Activated CD4-positive, alpha-beta T cell treated with anti-CD3 and anti-CD28 coated beads for 4 hours (primary cell): ENCODE measurements at places on chromosomes 1 and 21.

DNA sequence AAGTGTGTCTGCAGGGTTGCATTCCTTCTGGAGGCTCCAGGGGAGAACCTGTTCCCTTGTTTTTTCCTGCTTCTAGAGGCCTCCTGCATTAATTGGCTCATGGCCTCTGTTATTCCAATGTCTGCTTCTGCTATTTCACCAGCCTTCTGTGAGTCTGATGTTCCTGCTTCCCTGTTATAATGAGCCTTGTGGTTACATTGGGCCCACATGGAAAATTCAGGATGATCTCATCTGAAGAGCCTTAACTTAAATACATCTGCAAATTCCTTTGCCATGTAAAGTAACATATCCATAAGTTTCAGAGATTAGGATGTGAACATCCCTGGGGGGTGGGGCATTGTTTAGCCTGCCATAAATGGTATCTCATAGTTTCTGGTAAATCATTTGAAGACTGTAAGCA, 181.1 kb downstream of the RWDD3 start:
- no peak for DNase-seq

DNA sequence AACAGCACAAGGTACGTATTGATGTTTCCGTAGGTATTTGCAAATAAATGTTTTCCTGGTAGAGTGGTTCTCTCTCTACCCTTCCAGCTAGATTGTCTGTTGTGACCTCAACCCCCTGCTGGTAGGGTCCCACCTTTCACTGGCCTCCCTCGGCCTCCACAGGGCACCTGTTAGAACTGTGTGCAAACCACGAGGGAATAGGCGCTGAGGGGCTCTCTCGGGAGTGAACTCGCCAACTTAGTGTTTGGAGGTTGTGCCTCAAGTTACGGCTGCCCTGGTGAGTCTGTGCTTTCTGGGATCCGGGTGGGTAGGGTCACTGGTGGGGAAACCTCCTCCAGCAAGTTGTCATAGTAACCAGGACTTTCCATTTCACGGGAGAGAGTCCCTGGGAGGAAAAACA, 204.7 kb upstream of the EDN2 start:
- DNase-seq = no peak

- DNase-seq = no peak
Observed at GRCh38 chr1:186104459-186104858, 270.6 kb downstream of the TPR start.

DNA sequence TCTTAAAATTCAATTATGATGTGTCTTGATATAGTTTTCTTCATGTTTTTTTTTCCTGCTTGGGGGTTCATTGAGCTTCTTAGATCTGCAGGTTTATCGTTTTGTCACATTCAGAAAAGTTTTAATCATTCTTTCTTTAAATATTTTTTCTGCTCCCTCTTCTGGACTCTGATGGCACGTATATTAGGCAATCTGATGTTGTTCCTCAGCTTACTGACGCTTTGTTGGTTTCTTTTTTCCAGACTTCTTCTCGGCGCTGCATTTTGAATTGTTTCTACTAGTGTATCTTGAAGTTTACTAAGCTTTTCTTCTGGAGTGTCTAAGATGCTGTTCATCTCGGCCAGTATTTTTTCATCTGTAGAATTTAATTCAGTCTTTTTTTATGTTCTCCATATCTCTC, 44.8 kb upstream of the FMOD start:
- no peak for DNase-seq

DNA sequence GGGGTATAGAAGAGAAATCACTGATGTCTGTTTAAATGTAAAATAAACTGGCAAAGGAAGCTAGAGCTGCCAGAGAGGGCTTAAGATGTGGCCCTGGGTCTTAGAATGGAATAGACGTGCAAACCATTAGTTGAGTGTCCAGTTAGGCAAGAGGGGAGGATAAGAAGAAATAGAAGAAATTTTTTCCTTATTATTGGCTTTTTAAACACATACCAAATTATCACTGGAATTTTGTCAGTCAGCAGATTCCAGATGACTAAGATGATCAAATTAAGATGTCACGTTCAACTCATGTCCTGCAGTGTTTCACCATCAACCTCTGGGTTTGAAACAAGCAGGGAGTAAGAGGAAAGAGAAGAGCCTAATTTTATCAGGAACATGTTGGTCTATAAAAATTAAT, 71.6 kb upstream of the C1orf21 start:
- DNase-seq = no peak

DNA sequence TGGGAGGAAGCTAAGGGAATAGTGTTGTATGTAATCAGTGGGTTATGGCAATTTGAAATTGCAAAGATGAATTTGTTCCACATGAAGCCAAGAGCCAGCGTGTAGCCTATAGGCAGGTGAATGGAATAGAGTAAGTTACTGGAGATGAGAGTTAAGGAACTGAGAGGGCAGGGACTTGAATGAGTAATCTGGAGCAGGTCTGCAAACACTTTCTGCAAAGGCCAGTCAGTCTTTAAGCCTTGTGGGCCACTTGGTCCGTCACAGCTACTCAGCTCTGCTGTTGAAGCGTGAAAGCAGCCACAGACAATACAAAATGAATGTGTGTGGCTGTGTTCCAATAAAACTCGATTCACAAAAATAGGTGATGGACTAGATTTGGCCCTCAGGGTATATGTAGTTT, 29.2 kb downstream of the SZT2 start:
- DNase-seq = no peak

GRCh38 chr1:25732821-25733220, 67.2 kb upstream of the SELENON start:
- DNase-seq = no peak

DNA sequence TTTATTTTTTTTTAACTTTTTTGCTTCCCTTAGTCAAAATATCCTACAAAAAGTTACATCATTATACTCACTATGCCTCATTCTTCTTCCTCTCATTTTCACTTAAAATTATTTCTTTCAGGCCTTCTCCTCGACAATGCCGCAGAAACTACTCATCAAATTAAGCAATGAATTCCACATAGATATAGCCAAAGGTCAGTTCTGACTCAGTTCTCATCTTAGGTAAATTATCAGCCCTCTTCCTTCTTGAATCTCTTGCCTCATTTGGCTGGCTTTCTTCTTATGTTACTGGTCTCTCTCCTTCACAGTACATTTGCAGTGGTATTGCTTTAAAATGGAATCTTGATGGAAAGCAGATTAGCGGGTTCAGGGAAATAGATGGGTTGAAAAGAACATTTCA, 260.7 kb upstream of the BRINP3 start:
- no peak for DNase-seq

- DNase-seq = no peak
Observed at GRCh38 chr1:23527366-23527765, 3.7 kb downstream of the E2F2 start.

DNA sequence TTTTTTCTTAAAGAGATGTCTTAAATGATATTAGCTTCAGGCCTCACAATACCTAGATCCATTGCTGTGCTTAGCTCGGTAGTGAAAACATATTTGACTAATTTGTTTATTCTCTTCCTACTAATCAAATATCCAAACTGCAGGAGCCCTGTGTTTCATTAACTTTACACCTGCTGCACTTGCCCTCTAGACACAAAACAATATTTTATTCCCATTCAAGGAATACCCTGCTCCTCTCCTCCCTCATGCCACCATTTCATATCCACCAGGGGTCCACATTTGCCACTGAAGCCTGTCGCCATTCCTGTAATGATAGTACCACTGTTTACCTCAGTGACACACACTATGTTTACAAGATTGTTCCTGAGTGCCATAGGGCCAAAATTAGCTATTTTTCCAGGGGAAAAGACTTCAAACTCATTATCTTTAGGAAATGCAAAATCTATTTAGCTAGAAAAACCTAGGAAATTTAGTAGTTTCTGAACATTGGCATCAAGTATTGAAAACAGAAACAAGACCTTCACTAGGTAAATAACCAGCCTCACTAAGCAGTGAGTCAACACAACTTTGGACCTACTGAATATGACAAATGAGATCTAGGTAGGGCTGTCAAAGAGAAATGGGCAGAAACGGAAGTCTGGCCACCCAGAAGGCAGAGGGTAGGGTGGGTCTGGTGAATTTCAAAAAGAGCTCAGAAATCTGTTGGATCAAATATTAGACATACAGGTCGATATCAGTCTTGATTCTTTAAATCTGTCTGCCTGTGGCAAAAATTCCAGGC, 134.6 kb upstream of the KCNK1 start:
- no peak for DNase-seq

GRCh38 chr21:39094087-39094780, 89.0 kb downstream of the PSMG1 start:
- no peak for DNase-seq

DNA sequence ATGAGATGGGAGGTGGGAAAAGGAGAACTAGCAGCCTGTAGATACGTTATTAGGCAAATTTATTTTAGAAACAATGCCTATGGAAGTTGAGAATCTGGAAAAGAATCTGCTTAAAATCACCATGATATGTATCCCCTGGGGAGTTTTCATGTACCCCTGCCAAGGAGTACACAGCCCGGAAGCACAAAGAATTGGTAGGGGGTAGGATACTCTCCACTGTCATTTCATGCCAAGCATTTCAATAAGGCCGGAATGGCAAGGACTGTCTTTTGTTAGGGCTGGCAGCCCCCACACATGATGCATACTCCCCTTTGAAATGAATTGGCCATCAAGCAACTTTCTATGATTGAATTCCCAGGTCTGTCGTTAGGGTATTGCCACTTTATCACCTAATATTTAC, 111.5 kb upstream of the APP start:
- no peak for DNase-seq

GRCh38 chr1:23726686-23727085, 16.6 kb upstream of the ELOA start:
- no peak for DNase-seq

- no peak for DNase-seq
Observed at GRCh38 chr1:65229754-65230339, 79.5 kb upstream of the DNAJC6 start.

GRCh38 chr1:93816970-93817678, 61.9 kb downstream of the DNTTIP2 start:
- no peak for DNase-seq

GRCh38 chr1:200528858-200529606, 91.5 kb downstream of the KIF14 start:
- DNase-seq = no peak

GRCh38 chr1:173333581-173333980, 126.5 kb upstream of the TNFSF4 start:
- no peak for DNase-seq

DNA sequence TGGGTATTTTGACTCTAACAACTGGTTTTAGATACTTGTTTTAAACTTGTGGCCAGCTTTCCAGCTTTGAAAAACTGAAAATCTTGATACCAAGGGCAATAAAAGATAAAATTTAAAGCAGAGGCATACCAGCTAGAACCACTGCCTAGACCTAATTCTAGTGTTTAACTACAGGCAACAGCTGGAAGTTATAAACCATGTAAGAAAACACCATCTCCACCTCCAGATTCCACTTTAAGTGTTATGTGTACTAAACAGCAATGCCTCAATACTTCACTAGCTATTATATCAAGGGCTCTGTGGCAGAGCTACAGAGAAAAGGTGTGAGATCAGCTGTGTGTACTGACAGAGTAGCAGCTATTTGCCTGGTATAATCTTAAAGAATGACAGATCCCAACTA, 69.5 kb downstream of the LPAR3 start:
- no peak for DNase-seq

GRCh38 chr1:116743535-116743934, 10.7 kb upstream of the CD2 start:
- no peak for DNase-seq

- peak; percentile 55 for DNase-seq
Observed at GRCh38 chr1:40948741-40949443, 30.6 kb upstream of the CTPS1 start.

DNA sequence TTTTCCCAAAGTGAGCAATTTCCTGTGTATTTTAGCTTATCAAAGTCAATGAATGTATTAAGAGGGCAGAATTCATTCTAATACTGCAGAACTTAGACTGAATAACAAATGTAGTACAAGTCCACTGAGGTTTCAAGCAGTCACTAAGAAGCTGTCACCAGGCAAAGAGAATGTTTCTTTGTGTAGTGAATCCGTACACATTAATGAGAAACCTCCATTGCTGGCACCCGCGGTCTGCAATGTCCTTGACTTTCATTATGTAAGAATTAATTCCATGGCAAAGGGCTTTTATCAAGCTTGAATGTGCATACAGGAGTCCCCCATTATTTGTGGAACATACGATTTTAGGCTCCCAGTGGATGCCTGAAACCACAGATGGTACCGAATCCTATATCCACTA, 719.5 kb upstream of the TMPRSS15 start:
- no peak for DNase-seq

- no peak for DNase-seq
Observed at GRCh38 chr1:212613440-212614335, 5.1 kb downstream of the ATF3 start.

- no peak for DNase-seq
Observed at GRCh38 chr1:30446095-30446494, 277.3 kb downstream of the MATN1 start.

- DNase-seq = no peak
Observed at GRCh38 chr1:201999625-202000238, 10.7 kb upstream of the ELF3 start.

DNA sequence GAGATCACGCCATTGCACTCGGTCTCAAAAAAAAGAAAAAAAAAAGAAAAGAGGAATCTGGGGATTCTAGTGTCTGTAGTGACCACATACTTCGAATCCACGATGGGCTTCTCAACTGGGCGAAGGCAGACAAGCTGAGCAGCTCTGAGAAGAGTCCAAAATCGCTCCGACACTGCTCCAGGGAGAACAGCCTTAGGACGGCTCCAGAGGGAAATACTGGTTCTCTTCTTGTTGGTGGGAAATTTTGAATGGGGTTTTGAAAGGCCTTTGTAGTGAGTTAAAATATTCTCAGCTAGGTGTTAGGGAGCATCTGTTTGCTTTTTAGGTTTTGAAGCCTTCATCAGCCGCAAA, 18.3 kb upstream of the HJV start:
- no peak for DNase-seq
